ENCODE measurements at places on chromosomes 4 and X.

DNA sequence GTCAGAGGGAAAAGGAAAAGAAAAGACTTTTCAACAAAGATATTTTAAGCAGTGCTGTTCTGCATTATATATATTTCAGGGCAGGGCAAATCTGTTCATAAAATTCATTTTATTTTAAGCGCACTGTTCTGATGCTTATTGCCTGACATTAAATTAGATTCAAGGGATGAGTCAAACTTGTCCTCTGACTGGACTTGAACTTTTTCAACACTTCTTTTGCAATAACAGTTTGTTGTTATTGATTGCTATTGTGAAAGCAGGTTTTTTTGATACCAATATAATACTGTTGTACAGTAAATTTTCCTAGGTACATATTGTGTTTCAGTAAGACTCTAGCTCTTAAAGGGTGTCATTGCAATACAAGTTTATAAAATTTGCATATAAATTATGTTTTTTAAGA lies 481.3 kb downstream of the NAF1 start:
- no peak for DNase-seq

- no peak for DNase-seq
Observed at GRCh38 chr4:37236165-37236564, 8.4 kb upstream of the NWD2 start.

- no peak for DNase-seq
Observed at GRCh38 chr4:184641022-184641421, 8.2 kb downstream of the CASP3 start.

- DNase-seq = no peak
Observed at GRCh38 chr4:113057891-113058290, 8.4 kb downstream of the ANK2 start.

DNA sequence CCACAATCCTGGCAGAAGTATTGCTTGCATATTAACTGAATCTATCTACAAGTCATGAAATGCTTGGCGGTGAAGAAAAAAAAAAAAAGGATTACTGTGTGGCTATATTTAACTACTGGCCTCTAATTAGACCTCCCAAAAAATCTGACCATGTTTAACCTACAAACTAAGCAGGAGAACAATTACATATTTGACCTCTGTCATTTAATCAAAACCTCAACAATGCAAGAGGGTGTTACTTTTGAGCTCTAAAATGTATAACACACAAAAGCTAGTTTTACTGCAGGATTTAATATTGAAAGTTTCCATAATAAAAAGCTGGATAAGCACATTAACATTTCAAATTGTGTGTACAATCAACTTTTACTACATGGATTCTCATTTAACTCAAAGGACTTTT lies 1.5 kb downstream of the ITM2A start:
- no peak for DNase-seq

- no peak for DNase-seq
Observed at GRCh38 chr4:10706236-10706635, 21.7 kb upstream of the CLNK start.

DNA sequence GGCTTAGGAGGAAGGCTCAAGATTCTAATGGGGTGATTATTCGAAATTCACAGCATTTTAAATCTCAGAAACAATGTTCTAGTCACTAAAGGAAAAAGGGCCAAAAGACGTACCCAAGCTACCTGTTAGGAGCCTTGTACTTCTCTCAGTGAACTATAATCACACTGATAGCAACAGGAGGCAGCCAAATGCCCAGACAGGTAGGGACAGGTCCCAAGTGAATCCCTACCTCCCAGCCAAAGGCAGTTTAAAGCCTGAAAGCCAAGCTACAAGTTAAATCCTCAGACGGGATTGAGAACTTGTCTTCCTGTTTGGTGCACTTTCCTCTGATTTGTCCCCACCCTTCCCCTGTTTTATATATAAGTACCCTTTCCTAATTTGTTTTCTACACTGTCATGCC lies 24.3 kb upstream of the HHIP start:
- no peak for DNase-seq

GRCh38 chrX:10401239-10401638 lies 219.1 kb downstream of the MID1 start:
- no peak for DNase-seq

GRCh38 chrX:98480606-98481005 lies 1596.9 kb downstream of the RPA4 start:
- no peak for DNase-seq

- peak; percentile 98 for DNase-seq
Observed at GRCh38 chr4:4289941-4290850, at the start of the genes LYAR and ZBTB49. Gene LYAR (minus strand): TSS chr4:4290154. CDS start chr4:4283742, 6,412 bp downstream. Gene ZBTB49 (plus strand): TSS chr4:4290251. CDS start chr4:4299946, 9,695 bp downstream.

DNA sequence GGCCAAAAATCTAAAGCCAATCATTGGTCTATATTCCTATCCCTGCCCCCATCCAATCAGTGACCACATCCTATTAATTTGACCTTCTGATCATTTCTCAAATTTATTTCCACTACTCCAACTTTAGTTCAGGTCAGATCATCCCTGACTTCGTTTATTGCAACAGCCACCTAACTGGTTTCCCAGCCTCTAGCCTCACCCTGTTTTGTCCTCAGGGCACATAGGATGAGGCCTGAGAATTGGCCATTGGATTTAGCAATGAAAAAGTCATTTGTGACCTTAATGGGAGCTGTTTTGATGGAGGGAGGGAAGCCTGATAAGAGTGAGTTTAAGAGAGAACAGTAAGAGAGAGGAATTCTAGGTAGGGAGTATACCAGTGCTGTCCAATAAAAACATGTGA lies 155.0 kb downstream of the AMMECR1 start:
- no peak for DNase-seq

- DNase-seq = no peak
Observed at GRCh38 chr4:38390969-38391545, 272.9 kb upstream of the KLF3 start.

DNA sequence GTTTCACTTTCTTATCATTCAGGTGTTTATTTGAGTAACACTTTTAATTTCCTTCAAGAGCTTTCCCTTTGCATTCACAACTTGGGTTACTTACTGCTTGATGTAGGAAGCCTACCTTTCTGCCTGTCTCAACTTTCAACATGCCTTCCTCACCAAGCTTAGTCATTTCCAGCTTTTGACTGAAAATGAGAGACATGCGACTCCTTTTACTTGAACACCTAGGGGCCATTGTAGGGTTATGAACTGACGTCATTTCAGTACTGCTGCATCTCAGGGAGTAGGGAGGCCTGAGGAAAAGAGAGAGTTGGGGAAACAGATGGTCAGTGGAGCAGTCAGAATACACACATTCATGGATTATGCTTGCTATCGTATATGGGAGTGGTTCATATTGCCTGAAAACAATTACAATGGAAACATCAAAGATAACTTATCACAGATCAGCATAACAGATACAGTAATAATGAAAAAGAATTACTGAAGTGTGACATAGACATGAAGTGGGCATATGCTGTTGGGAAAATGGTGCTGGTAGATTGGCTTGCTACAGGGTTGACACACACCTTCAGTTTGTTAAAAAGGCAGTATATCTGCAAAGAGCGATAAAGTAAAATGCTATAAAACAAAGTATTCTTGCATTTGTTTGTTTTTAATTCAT lies 25.7 kb downstream of the USP53 start:
- DNase-seq = peak; percentile 54

GRCh38 chr4:16026160-16026761 lies 57.6 kb downstream of the PROM1 start:
- no peak for DNase-seq

DNA sequence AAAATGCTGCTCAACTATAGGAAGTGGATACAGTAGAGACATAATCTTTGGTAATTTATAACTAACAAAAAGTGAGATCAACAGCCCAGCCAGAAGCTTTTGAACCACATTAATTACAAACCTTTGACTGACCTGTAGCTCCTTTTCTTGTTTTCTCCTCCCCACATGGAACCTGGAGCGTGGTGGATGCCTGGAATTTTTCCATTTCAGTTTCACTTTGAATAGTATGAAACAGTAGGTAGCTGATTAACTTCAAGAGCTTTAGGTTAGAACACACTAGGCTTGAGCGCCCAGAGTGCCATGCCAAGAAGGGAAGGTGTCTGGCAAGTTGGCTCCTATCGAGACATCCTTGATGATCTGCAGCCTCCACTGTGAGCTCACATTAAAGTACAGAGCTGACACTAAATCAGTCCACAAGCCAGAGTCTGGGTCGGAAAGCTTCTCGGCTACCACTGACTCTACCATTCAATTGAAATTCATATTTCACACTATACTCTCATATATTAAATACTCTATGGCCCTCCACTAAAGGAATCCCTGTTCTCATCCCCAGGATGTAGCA lies 143.4 kb downstream of the GLRA2 start:
- no peak for DNase-seq

GRCh38 chr4:169009286-169010124 lies 550 bp downstream of the CBR4 start:
- DNase-seq = peak; percentile 68
